ENCODE measurements at places on chromosomes 16 and 17.
A peak's percentile ranks its signal among the peaks of the same experiment; 100 is the strongest.

DNA sequence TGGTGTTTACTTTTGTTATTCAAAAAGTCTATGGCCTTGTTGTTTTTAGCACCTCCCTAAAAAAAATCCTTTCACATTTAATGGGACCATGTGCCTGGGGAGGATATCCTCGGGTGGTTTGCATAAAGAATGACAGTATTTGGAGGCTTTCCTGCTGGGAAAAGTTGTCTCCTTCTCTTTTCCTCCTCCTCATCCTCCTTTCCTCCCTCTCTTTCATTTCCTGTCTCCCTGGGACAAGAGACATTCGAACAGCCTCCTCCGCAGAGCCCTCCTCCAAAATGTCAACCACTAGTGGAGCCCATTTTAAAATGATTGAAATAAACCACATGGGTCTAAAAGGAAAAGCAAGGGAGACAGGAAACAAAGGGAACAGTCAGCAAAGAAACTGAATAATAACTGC is 67.4 kb downstream of the MYH13 start:
- DNase-seq: no peak

- DNase-seq: no peak
Observed at GRCh38 chr17:21162394-21162775, 35.6 kb downstream of the DHRS7B start.

DNA sequence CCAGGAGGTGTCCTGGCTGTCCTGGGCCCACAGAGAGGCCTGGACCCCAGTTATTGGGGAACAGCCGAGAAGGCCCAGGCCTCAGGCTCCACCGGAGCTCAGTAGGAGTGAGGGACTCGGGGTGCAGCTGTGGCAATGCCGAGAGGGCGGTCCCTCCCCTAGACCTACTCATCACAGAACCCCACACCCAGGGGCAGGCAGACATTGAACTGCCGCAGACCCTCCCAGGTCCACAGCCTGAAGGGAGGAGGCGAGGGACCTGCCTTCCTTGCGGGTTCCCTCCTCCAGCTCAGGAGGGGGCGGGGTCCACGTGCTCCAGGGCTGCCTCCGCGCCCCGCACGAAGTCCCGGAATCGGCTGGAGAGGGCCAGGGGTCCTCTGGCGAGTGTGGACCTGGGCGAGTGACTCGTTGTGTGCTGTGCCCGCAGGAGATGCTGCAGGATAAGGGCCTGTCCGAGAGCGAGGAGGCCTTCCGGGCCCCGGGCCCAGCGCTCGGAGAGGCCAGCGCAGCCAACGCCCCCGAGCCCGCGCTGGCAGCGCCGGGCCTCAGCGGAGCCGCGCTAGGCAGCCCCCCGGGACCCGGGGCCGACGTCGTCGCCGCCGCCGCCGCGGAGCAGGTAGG is 3.9 kb downstream of the TBX4 start:
- DNase-seq: no peak

- DNase-seq: no peak
Observed at GRCh38 chr16:35188288-35189155, 1729.1 kb downstream of the TP53TG3F start.

DNA sequence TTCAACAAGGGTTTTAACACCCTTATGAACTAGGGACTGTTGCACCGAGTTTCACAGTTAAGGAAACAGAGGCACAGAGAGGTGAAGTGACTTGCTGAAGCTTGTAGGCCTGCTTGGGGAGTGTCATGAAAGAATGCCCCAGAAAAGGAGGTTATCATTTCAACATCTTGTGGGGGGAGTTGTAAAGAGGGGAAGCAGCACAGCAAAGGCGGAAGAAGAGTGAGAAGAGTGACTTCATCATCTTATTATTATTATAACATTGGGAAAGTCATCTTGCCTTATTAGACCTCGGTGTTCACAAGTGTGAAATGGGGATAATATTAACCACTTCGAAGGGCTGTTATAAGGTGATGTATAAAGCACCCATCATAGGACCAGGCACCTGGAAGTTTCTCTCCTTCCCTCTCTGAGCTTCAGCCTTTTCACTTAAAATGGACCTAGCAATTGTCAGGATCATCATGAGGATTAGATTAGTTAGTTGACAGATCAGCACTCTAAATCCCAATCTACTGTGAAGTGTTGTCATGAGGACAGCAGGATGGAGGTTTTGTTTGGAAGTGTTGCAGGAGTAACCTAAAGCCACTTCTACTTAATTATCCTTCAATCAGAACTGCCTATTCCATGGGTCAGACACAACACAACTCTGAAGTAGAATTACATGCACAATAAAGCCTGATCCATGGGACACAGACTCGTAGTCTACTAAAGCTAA is 2.3 kb downstream of the CCL4 start:
- no peak for DNase-seq

GRCh38 chr16:12265108-12265507 is 288.6 kb downstream of the SNX29 start:
- no peak for DNase-seq

DNA sequence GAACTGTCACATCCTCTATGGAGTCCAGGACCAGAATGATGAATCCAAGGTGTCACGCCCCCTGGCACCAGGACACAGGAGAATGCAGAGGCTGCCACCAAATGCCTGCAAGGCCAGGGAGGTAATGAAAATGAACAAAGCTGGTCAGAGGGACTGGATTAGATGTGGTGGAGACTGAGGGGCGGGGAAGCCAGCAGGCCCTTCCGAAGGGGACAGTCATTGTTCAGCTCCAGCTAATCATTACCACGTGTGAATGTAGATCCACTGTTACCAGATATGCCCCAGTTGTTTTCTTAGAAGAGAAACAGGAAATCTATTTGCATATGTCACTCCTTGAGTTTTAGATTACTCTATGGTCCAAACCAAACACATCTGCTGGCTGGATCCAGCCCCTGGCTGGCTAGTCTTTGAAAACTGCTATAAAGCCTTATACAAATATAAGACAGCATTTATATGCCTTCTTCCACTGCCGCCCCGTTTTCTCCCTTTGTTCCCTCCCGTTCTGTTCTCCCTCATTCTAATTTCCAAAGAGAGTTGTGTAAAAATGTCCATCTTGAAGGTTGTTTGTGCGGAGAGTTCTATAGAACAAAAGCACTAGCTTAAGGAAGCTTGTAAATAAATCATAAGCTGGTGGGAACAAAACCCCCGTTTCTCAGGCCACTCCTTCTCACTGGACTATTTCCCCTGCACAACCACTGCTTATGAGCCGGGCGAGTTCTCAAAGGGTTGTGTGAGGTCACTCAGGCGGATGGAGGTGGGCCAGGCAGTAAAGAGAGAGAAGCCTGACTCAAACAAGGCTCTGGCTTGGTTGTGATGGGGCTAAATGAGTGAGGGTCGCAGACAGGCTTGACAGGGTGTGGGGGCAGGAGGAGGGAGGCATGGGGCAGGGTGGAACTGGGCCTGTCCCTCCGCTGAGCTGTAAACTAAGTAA is 14.2 kb downstream of the CRYM start:
- DNase-seq: no peak

- no peak for DNase-seq
Observed at GRCh38 chr17:46949291-46950174, 26.6 kb downstream of the GOSR2 start.

GRCh38 chr16:85195900-85196772 is 83.9 kb upstream of the CIBAR2 start:
- DNase-seq: no peak

DNA sequence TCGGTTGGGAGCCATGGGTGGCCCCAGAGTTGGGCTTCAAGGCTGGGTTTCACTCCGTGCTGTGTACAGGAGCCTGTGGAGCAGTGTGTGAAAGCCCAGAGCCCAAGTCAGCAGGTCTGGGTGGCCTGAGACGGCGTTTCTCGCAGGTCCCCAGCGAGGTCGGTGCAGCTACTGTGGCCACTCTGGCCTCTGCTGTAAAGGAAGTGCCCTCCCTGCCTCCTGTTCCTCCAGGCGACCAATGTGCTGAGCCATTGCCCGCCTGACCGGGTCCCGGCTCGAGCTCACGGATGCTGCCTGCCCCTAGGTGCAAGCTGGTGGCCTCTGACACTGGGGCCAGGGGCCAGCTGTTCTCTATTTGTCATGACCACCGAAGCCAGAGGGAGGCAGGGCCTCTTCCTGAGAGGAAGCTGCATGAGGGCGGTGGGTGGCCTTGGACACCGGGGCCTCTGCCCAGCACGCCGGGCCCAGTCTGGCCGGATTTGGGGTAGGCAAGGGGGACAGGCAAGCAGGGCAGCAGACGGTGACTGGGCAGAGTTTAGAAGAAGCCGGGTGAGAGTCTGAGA is 170.9 kb downstream of the IRF8 start:
- DNase-seq: no peak

GRCh38 chr17:66448026-66448639 is 145.7 kb downstream of the PRKCA start:
- DNase-seq: no peak

DNA sequence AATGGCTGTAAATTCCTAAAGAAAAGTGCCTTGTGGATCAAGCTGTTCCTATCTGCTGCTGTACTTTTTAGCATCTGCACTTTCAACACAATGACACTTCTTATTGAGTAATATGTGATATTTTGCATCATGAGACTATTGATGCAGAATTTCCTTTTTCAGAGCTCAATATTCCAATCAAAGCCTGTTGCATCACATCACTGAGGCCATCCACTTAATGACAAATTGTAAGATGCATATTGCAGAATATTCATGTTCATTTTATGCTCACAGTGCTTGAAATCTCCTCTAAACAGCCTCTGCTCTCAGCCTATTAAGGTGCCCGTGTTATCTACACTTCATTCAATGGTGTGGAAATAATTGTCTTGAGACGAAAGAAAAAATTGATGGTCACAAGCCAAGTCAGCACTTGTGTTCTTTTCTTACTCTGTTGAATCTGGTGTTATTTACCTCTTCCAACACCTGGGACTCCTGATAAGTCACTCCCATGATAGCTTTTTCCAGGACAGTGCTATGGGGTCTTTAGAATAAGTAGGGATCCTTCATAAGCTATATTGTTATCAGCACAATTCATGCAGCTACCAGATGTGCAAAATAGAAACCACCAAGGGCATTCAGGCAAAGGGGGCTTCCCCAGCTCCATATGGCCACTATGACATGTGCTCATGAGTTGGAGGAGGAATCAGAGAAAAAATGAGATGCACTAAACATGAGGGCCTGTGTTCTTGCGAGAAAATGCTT is 9.3 kb upstream of the SKAP1 start:
- no peak for DNase-seq

- no peak for DNase-seq
Observed at GRCh38 chr17:40327244-40327729, 18.3 kb downstream of the RARA start.

DNA sequence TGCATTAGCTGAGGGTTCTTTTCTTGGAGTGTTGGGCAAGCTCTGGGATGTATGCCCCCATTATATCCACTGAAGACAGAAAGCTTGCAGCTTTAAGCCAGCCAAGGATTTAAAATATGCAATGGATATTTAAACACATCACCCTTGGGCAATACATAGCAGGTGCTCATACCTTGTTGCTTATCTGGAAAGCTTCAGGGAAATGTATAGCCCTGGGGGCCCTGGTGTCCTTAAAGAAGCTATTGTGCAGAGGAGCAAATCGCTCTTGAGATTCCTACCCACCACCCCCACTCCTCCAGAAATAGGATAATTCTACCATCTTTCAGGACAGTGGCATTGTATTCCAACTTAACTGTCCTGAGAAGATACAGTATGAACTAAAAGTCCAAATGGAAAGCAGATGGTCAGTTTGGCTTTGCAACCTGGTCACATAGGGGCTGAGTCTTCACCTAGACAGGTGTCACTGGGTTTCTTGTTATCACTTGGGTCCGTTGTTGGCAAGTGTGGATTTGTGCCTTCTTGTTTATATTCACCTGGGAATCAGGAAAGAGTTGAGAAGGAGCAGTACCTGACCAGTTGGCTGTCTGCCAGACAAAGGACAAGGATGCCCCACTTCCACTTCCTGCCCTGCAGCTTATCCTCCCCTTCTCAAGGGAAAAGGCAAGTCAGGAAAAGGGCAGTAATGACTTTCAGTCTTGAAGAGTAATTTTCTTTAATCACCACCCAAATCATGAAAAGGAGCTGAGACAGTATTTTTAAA is 3.4 kb downstream of the ANKRD40CL start:
- no peak for DNase-seq

- DNase-seq: no peak
Observed at GRCh38 chr17:80942423-80943345, 49.0 kb upstream of the CHMP6 start.

DNA sequence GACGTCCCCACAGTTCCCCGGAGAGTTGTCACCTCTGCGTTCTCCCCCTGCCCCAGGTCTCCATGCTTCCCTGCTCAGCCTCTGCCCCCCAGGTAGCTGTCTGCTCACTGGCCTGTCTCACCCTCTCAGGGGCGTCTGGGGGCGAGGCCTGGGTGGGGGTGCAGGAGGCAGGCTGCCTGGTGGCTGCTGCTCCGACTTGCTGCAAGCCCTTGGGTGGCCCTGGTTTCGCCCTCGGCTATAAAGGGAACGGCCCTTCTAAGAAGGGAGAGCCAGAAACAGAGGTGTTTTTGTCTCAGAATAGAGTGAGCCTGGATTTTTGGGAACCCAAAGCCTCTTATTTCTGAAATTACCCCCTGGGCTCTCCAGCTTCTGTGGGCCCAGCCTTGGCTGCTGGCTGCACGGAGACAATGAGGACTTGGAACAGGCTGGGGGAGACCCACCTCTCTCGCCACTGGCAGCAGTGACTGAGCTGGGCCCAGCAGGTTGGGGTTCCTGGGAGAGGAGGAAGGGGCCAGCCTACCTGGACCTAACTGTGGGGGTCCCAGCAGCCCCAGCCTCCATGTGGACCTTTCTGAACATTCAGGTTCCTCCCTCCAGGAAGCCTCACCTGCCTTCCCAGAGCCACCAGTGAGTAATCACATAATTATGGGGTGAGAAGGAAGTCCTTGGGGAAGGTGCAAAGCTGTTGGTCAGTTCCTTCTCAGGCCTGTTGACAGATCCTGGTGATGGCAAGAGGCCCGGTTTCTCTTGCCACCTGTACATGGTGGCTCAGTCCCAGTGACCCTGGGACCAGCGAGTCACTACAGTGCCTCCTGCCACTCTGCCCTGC is 15.5 kb upstream of the SPNS2 start:
- no peak for DNase-seq

DNA sequence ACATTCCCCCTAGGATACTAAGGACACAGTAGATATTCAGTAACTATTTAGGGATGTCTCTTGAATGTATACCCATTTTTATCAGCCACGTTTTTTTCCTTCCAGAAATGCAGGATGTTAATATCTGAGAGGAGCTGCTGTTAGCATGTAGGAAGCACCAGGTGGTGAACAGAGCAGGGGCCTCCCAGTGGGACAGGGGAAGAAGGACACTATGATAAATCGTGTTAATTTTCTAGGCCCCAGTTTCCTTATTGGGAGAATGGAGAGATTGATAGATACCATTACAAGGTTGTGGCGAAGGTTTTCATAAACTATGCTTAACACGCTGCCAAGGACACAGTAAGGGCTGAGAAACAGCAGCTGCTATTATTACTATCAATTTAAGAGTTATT is 45.4 kb downstream of the PRSS54 start:
- no peak for DNase-seq

GRCh38 chr16:71358464-71358998 is at the start of gene CALB2:
Gene CALB2 (plus strand): TSS chr16:71358723. CDS start chr16:71358793, 70 bp downstream.
- peak; percentile 12 for DNase-seq

Measured in stimulated activated CD8-positive, alpha-beta memory T cell treated with anti-CD3 and anti-CD28 coated beads, Interleukin-15, amount 100 ng/mL, for 4 hours (primary cell).